CD4-positive, alpha-beta T cell treated with Interferon alpha-2 for 1 hour (primary cell): ENCODE measurements at places on chromosomes 12 and 14.

DNA sequence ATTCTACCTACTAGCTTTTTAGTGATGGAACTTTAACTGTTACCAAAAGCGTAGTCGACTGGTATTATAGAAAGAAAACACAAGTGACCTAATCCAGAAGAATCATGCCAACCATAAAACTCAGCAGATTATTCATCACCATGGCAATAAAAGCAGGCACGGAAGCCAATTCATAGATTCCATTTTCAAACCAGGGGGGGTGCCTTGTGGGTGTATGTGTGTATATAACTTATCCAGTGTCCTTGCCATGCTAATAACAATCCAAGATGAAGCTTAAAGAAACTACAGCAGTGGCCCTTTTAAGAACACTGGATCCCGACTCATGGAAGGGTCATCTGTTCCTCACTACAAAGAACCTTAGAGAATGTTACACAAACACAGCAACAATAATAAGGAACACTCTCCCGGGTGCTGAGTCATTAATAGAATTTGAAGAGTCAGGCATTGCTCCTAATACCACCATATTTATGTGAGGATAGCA lies 61.0 kb downstream of the EPS8 start:
- no peak for DNase-seq

GRCh38 chr12:112992541-112993398 lies 14.5 kb downstream of the OAS2 start:
- DNase-seq: peak; percentile 78

DNA sequence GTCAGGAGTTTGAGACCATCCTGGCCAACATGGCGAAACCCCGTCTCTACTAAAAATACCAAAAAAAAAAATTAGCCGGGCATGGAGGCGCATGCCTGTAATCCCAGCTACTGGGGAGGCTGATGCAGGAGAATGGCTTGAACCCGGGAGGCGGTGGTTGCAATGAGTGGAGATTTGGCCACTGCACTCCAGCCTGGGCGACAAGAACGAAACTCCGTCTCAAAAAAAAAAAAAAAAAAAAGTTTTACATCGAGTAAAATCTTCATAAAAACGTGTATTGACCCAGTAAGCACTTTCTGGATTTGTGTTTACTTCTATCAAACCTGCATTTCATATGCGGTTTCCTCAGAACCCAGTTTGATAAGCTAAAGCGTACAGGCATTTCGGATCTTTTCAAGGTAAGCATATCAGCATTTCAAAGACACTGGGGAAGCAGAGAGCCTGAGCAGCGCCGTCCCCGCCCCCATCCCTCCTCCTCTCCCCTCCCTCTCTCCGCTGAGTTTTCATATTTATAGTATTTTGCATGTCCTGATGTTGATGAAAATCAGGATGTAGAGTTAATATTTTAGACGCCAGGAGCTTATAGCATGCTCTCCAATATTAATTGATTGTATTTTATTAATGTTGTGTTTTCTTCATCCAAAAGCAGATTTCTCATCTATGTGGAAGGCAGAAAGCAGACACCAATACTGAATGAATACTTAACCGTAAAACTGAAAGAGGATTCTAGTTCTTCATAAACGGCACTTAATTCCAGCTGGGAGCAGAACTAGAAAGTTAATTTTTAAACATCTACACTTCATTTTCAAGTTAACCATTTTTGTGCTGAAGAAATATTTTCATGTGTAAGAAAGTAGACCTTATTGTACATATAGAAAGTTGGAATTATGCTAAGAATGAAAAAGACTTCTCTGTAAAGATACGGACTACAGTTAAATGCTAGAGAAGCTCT lies 9.2 kb upstream of the HIP1R start:
- DNase-seq: peak; percentile 16

- no peak for DNase-seq
Observed at GRCh38 chr12:627863-628741, 35.1 kb downstream of the NINJ2 start.

DNA sequence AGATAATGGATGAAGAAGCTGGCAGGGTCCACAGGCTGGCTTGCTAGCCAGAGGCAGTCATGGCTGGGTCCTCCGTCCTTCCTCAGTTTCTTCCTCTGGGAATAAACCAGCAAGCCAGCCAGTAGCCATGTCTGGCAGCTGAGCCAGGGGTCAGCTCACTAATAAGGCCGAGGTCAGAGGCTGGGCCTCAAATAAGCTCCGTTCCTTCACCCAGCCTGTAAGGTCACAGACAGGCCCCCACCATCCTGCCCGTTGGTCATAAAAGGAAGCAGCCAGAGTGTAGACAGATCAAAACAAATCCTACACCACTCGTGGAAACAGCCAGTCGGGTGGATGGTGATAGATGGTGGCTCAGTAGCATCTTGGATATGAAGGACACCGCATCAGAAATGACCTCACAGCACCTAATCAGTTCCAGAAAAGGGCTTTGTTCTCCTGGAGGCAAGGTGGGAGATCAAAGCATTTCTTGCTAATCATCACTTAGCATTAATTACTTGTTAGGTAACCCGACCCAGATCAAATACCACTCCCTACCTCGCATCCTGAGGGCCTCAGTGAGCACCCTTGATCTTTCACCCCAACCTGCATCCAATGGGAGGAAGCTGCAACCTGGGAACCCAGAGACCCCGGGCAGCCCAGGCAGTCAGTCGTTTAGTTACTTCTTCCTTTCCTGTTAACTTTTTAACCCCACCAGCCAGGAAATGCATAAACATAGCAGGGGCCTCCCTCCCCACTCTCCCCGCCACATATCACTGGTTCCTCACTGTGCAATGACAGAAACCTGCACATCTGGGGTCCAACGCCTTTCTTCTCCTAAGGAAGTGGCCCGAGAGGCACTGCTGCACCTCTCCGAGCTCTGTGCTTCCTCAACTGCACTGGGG lies 90.2 kb downstream of the KDM2B start:
- no peak for DNase-seq

DNA sequence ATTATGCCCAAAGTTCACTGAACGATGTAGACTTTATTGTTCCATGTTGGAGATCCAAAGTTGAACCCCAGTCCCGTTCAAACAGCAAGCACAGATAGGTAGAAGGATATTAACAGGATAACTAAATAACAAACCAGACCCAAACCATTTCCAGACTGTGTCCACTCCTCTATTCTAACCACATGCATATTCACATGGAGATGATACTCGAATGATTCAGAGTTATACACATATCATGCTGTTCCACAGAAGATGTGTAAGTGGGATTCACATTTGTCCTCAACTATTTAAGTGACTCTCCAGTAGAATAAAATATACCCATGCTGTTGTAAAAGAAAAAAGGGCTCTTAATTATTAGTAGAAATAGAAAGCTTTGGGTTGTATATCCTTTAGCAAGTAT lies 185.9 kb downstream of the ITPR2 start:
- no peak for DNase-seq

DNA sequence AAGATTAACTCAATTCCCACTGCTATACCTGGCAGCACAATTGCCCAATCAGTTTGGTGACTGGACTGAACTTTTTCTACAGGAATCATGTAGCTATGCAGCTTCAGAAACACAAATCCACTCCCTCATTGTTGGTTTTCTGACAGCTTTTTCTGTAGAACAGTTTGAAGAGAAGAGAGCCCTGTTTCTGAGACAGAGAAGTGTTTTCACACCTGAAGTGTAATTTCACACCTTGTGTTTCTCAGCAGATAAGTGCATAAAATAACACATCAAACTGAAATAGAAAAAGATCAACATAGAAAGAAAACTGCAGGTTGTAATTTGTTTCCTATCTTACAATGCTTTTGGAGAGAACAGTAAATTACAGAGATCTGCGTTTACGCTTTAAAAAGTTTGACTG lies 335.6 kb downstream of the SNAPC1 start:
- no peak for DNase-seq

DNA sequence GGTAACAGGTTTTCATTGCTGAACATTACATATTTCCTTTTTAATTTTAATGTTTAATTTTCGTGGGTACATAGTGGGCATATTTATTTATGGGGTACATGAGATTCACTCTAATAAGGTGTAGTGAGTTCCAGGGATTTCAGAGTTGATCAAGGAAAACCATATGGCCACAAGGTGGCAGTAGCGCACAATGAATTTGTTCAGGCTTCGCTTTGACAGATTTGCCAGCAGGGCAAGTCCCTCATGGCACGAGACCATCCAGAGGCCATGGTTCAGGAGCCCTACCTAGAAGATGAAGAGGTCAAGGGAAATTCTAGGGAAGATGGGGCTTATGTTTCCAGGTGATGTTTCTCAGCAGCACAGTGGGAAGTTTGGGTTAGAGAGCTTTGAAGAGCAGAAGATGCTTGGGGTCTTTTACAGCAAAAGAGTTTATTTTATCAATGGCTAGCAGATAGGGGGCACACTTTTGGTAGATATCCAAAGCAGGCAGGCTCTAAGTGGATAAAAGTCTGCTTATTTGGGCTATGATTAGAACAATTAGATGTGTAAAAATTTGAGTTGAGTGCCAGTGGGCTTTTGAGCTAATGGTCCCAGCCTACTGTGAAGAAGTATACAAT lies 1004.4 kb downstream of the AACS start:
- DNase-seq: no peak

GRCh38 chr12:124769163-124769530 lies 94.5 kb downstream of the SCARB1 start:
- no peak for DNase-seq

- no peak for DNase-seq
Observed at GRCh38 chr14:105924951-105925591, 398.7 kb downstream of the TMEM121 start.

- DNase-seq: no peak
Observed at GRCh38 chr12:38527631-38528030, 211.1 kb downstream of the ALG10B start.

DNA sequence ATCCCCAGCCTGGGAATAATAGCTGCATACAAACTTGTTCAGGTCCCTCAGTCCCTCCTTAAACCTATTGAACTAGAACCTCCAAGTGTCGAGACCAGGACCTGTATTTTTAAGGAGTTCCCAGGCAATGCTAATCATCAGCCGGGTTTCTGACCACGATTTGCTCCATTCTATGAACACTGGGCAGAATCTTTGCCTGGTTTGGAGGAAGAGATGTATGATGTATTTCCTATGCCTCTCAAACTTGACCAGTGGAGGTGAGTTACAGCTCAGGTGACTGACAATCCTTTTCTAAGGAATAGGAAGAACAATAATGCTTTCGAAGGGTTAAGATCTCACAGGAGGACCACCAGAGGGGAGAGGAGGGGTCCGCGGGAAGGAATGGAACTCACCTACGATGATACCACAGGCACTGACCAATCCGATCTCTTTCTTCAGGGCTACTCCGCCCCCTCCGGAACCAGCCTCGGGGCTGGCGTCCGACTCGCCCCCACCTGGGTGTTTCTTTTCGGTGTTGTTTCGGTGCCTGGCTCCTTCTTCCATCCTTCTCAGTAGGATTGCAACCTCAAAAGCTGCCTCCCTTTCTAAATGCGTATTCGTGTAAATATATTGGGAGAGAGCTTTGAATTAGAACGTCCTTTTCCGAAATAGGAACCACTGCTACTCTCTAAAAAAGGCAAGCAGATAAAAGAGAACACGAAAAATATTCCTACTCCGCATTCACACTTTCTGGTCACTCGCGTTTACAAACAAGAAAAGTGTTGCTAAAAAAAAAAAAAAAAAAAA lies 895 bp downstream of the SLC7A8 start:
- DNase-seq: peak; percentile 42

DNA sequence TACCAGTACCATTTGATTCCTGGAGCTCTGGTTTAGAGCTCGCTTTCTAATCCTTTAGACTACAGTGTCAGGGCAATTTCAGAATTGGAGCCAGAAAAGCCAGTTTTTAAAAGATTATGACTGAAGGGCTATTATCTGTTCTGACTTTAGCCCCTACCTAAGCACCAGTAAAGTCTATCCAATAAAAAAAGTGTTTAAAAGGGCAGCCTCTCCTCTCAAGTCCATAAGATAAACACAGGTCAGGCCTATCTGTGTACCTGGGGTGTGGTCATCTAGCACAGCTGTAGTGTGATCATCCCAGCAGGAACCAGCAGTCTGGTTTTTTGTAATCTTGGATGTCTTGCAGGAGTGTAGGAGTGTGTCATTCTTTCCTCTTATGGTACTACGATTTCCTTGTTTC lies 6.6 kb downstream of the APPL2 start:
- no peak for DNase-seq

- DNase-seq: no peak
Observed at GRCh38 chr14:62946221-62946620, 99.0 kb downstream of the KCNH5 start.

DNA sequence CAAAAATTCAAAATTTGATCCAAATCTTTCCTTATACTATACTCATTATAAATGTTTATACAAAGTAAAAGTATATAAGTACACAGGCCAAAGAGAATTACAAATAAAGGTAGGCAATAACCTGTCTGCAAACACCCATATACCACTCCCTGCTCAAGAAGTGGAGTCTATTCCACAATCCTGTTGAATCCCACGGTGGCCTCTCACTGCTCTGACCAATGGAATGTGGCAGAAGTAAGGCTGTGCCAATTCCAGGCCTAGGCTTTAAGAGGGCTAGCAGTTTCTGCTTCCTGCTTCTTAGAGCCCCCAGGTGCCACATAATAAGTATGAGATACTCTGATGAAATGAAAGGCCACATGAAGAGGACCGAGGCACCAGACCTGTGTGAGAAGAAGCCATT lies 79.8 kb upstream of the CFL2 start:
- no peak for DNase-seq

- no peak for DNase-seq
Observed at GRCh38 chr12:52254965-52255751, 19.3 kb upstream of the KRT86 start.

GRCh38 chr12:1906579-1906978 lies 11.9 kb downstream of the CACNA2D4 start:
- no peak for DNase-seq
